ENCODE measurements at places on chromosomes 11 and 22. TPM values are rescaled to one million over a fixed set of nuclear protein-coding genes. Genes with fewer than 3 reads are reported as not detected.

The APOBEC3H gene
- total RNA-seq, result 0.84 TPM

DNA sequence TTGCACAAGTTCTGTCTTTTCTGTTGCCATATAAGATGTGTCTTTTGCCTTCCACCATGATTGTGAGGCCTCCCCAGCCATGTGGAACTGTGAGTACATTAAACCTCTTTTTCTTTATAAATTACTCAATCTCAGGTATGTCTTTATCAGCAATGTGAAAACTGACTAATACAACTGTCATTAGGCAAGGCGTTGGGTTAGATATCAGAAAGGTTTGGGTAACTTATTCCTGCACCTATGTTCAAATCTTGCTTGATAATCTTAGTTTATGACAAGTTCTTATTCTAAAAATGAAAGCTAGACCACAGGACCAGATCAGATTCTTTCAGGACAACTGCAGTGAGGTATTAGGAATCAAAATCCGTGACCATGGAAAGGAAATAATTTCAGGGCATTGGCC is 160.6 kb upstream of the BDNF start:
- H3K36me3 ChIP-seq, result no peaks in the 10 kb centered on the region
- no peak for DNase-seq
- no peak overlapping the region for H3K4me3 ChIP-seq
- no peaks in the 10 kb centered on the region for H3K27me3 ChIP-seq
- no peak overlapping the region for H3K27ac ChIP-seq

GRCh38 chr11:2912498-2912897 is 16.7 kb downstream of the PHLDA2 start:
- H3K27me3 ChIP-seq, result no peaks in the 10 kb centered on the region
- H3K4me3 ChIP-seq, result no peak overlapping the region
- peaks cover 4% of the 10 kb centered on the region for H3K4me1 ChIP-seq
- DNase-seq, result peak; percentile 95
- H3K36me3 ChIP-seq, result no peaks in the 10 kb centered on the region
- H3K27ac ChIP-seq, result peak overlapping the region; percentile 70

GRCh38 chr11:6932145-6932544 is 5.9 kb downstream of the ZNF215 start:
- no peaks in the 10 kb centered on the region for H3K27me3 ChIP-seq
- DNase-seq, result no peak
- peaks cover 5% of the 10 kb centered on the region for H3K4me1 ChIP-seq
- H3K27ac ChIP-seq, result no peak overlapping the region

The CASP5 gene
- total RNA-seq, result 1.9 TPM

The LAYN gene
- total RNA-seq, result 17.5 TPM

GRCh38 chr22:23353696-23354095 is 173.4 kb downstream of the BCR start:
- no peak overlapping the region for H3K27ac ChIP-seq
- H3K4me3 ChIP-seq, result no peak overlapping the region
- H3K27me3 ChIP-seq, result peaks cover 12% of the 10 kb centered on the region
- H3K36me3 ChIP-seq, result no peaks in the 10 kb centered on the region

DNA sequence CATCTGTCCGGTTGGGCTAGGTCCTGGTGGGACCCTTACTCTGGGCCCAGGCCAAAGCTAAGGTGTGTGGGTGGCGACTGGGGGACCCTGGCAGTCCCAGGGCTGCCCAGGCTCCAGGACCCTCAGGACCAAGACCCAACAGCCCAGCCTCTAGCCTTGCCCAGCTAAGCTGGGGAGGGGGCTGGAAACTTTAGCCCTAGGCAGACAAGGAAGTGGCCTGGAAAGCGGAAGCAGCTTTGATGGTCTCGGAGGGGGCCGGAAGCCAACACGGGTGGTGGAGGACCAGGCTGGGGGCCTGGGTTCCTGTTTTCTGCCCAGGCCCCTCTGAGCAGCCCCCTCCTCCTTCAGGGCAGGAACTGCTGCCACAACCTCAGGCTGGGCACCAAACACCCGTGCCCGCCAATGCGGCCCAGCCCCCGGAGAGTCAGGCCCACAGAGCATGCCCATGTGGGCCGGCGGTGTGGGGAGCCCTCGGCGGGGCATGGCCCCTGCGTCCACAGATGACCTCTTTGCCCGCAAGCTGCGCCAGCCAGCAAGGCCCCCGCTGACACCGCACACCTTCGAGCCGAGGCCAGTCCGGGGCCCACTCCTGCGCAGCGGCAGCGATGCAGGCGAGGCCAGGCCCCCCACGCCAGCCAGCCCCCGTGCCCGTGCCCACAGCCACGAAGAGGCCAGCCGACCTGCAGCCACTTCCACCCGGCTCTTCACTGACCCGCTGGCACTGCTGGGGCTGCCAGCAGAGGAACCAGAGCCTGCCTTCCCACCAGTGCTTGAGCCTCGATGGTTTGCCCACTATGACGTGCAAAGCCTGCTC is 2.8 kb downstream of the SIPA1 start:
- peak overlapping the region; percentile 76 for H3K4me3 ChIP-seq
- H3K36me3 ChIP-seq, result peaks cover 47% of the 10 kb centered on the region
- H3K4me1 ChIP-seq, result peaks cover 36% of the 10 kb centered on the region
- DNase-seq, result peak; percentile 80

The ANKK1 gene
- not detected for total RNA-seq

- no peak overlapping the region for H3K4me3 ChIP-seq
- H3K27me3 ChIP-seq, result no peaks in the 10 kb centered on the region
- no peaks in the 10 kb centered on the region for H3K4me1 ChIP-seq
Measured at GRCh38 chr11:116948391-116948790, 111.0 kb upstream of the APOA1 start.

The TMEM191C gene
- 4.0 TPM for total RNA-seq

DNA sequence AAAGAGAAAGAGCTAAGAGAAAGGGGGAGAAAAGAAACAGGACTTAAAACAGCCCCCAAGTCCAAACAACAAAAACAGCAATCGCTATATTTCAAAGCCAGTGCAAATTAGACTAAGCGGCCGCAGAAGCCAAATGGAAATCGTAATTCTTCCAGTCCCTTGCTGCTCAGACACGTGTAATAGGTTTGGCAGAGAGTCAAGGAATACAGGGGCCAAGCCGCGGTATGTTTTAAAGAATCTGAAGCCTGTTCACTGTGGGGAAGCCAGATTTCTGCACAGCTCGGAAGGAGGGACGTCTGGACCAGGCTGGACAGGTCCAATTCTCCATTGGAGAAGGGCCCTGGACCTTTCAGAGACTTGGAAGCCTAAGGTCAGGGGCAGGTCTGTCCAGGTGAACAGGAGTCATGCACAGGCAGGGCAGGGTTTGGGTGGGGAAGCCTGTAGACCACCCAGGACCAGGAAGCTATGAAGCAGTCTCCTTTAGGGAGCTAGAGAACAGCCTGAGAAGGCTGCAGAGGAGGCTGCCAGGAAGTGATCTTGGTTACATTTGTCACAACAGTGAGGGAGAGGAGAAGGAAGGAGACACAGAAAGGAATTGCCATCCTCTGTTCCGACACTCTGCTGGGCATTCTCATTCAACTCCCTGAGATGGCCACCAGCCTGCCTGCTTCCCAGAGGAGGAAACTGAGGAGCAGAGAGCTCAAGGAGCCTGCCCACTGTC is 265.5 kb upstream of the ISX start:
- H3K4me3 ChIP-seq, result no peak overlapping the region
- no peaks in the 10 kb centered on the region for H3K4me1 ChIP-seq
- DNase-seq, result no peak
- H3K36me3 ChIP-seq, result no peaks in the 10 kb centered on the region

- H3K4me1 ChIP-seq, result no peaks in the 10 kb centered on the region
- H3K27ac ChIP-seq, result no peak overlapping the region
- H3K36me3 ChIP-seq, result no peaks in the 10 kb centered on the region
- H3K27me3 ChIP-seq, result no peaks in the 10 kb centered on the region
Measured at GRCh38 chr11:132060567-132060966, 690.2 kb downstream of the NTM start.

The SC5D gene
- 64.8 TPM for total RNA-seq

The SCGB1D2 gene
- not detected for total RNA-seq

DNA sequence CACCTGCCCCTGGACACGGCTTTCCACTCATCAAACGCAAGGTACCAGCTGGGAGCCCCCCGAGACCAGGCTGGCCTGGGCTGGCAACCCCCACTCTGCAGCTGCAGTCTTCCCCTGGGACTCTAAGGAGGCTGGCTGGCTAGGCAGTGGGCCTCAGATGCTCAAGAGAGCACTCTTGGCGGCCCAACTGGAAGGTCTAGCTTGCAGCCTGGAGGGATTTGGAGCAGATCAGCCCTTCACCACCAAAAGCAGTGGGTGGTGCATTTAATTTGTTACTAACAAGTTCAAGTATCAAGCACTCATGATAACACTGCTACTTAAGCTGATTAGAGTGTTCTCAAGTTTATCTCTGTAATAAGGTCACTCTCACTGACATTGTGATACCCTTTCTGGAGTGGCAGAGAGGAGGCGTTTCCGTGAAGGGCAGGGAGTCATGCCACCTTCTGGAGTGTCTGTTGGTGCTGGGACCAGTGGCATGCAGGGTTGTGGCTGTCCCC is 21.5 kb downstream of the C22orf23 start:
- H3K4me3 ChIP-seq, result no peak overlapping the region
- no peak overlapping the region for H3K27ac ChIP-seq
- no peak for DNase-seq
- H3K4me1 ChIP-seq, result peaks cover 41% of the 10 kb centered on the region
- H3K27me3 ChIP-seq, result no peaks in the 10 kb centered on the region

The TRMT2A gene
- total RNA-seq, result 53.8 TPM

DNA sequence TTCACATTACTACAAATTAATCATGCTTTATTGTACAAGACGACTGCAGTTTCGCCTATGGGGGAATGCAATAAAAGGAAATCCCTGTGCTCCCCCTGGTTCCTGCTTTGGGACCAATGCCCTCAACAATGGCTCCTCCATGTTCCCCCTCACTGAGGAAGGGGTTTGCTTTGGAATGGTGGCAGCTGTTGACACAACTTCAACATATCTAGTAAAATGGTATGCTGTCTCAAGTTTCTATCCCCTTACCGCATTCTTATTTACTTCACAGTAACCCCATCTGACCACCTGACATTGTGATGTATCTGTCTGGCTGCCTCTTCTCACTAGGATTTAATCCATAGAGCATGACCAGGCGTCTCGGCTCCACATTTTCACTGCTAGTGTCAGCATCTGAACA is 48.8 kb downstream of the PIWIL3 start:
- no peak overlapping the region for H3K27ac ChIP-seq
- DNase-seq, result no peak
- H3K4me1 ChIP-seq, result no peaks in the 10 kb centered on the region

DNA sequence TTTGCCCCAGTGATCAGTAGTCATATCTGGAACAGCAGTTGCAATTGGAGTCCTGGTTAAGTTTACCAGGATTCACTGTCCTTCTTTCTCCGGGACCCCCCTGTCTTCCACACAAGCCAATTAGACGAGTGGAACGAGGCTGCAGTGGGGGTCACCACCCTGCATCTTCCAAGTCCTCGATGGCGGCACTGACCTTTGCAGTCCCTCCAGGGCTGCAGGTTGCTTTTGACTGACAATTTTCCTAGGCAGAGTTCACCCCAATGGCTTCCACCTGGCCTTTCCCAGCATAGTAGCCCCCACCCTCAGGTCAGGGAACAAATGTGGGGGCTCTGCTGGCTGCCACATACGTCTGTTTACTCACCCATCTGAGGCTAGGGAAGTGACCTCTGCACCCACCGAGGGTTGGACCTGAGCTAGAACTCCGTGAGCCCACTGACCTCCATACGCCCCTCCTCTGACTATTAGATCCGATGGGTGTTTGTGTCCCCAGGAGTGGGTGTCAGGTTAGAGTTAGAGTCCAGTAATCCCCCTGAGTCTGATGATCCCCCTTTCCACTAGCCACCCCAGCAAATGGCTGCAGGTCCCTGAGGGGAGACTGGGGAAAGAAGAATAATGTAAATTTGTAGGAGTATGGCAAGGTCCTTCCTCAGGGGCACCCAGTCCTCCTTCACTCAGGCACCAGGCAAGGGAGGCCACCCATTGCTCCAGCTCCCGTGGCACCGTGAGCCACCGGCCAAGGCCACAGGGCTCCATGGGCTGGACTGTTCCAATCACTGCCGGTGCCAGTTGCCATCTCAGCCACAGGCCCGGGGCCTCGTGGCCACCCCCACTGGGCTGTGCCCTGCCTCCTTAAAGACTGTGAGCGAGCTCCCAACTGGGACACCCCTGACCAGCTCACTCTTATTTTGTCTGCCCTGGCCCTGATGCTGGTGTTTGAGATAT is 5.5 kb downstream of the C11orf21 start:
- H3K27ac ChIP-seq, result no peak overlapping the region
- no peak overlapping the region for H3K4me3 ChIP-seq
- peak; percentile 57 for DNase-seq
- no peaks in the 10 kb centered on the region for H3K4me1 ChIP-seq
- no peaks in the 10 kb centered on the region for H3K27me3 ChIP-seq
- no peaks in the 10 kb centered on the region for H3K36me3 ChIP-seq

The SNX32 gene
- not detected for total RNA-seq

GRCh38 chr11:267491-267994 is 10.7 kb upstream of the NLRP6 start:
- no peaks in the 10 kb centered on the region for H3K27me3 ChIP-seq
- H3K4me1 ChIP-seq, result peaks cover 10% of the 10 kb centered on the region
- peak overlapping the region; percentile 85 for H3K27ac ChIP-seq
- H3K36me3 ChIP-seq, result no peaks in the 10 kb centered on the region
- peak overlapping the region; percentile 37 for H3K4me3 ChIP-seq

The LIF gene
- 6.9 TPM for total RNA-seq

The MMP27 gene
- not detected for total RNA-seq

The AP5B1 gene
- 35.6 TPM for total RNA-seq

The TSPAN32 gene
- total RNA-seq, result 12.2 TPM

The TSSK2 gene
- not detected for total RNA-seq

The INPPL1 gene
- 146 TPM for total RNA-seq

GRCh38 chr11:65151331-65151899 is 17.1 kb upstream of the SYVN1 start:
- no peak for DNase-seq
- no peak overlapping the region for H3K4me3 ChIP-seq
- H3K27ac ChIP-seq, result peak overlapping the region; percentile 71
- H3K36me3 ChIP-seq, result no peaks in the 10 kb centered on the region
- peaks cover 17% of the 10 kb centered on the region for H3K4me1 ChIP-seq

The ACR gene
- total RNA-seq, result 4.5 TPM

- H3K4me1 ChIP-seq, result peaks cover 13% of the 10 kb centered on the region
- H3K27ac ChIP-seq, result peak overlapping the region; percentile 90
- DNase-seq, result no peak
- H3K36me3 ChIP-seq, result peaks cover 41% of the 10 kb centered on the region
- H3K27me3 ChIP-seq, result no peaks in the 10 kb centered on the region
- peak overlapping the region; percentile 94 for H3K4me3 ChIP-seq
Measured at GRCh38 chr11:118998822-118999221, 884 bp downstream of the CENATAC start.

- peaks cover 6% of the 10 kb centered on the region for H3K36me3 ChIP-seq
- no peak overlapping the region for H3K4me3 ChIP-seq
Measured at GRCh38 chr11:3087821-3088800, 30.9 kb upstream of the CARS1 start.

- H3K36me3 ChIP-seq, result no peaks in the 10 kb centered on the region
- no peak overlapping the region for H3K27ac ChIP-seq
- H3K4me1 ChIP-seq, result no peaks in the 10 kb centered on the region
Measured at GRCh38 chr11:46210133-46210636, 67.3 kb upstream of the CREB3L1 start.

GRCh38 chr22:39600491-39601179 is 30.1 kb downstream of the CACNA1I start:
- H3K36me3 ChIP-seq, result no peaks in the 10 kb centered on the region
- H3K4me1 ChIP-seq, result no peaks in the 10 kb centered on the region
- peaks cover 46% of the 10 kb centered on the region for H3K27me3 ChIP-seq
- no peak for DNase-seq
- H3K27ac ChIP-seq, result no peak overlapping the region
